ENCODE measurements at places on chromosomes 4 and X.
A peak's percentile ranks its signal among the peaks of the same experiment; 100 is the strongest.

GRCh38 chr4:100100985-100101384 lies 89.3 kb downstream of the DDIT4L start:
- DNase-seq, result no peak

- peak; percentile 92 for DNase-seq
Measured at GRCh38 chr4:143381189-143382118, 44.8 kb downstream of the GAB1 start.

DNA sequence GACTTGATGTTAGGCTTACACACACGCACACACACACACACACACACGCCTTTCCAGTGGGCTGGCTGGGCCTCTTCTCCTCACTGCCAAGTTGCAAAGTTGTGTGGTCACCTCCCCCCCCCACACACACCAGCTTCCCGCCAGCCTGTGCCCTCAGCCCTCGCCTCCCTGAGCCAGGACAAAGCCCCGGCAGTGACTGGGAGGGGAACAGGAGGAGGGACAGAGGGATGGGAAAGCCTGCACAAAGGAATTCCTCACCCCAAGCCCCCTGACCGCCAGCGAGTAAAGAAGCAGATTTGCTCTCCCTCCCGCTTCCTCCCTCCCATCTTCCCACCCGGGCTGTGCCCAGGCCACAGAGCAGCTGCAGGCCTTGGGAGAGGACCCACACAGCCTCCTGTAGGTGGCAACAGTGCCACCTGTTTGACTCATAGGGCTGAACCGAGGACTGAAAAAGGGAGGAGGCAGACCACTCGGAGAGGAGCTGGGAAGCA lies at the start of gene GDPD2:
GDPD2 (plus strand) TSS at position 464 of the 491 bp plus-strand sequence. CDS start 1,671 bp downstream, outside the sequence.
- no peak for DNase-seq

DNA sequence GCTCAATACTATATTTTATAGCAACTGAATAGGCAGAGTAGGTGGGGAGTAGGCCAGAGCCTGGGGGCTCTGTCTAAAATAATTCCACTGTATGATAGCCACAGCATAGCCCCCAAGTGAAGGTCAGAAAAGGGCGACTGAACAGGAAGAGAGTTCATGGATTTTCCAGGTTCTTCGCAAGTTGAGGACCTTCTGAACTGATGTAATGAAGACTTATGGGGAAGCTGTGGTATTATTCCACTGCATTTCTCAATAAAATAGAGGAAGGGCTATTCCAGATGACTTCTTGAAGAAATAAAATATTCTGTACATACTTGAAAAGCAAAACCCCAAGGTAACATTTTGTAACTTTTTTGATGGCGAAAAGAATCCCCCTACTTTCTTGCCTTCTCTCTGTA lies 231.4 kb upstream of the GPC4 start:
- DNase-seq, result no peak

DNA sequence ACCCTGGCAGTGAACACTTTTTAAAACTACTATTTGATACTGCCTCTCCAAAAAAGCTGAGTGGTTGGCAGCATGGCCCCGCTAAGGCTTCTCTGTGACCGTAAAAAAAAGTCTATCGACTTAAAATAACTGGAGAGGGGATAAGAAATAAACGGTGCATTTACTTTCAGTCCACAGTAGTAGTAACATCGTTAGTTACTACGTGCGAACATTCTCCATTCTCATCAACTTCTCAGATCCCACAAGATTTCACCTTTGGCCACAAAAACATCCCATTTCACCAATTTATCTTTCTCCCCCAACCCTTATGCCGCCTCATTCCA lies 524 bp upstream of the EXOSC9 start:
- no peak for DNase-seq

DNA sequence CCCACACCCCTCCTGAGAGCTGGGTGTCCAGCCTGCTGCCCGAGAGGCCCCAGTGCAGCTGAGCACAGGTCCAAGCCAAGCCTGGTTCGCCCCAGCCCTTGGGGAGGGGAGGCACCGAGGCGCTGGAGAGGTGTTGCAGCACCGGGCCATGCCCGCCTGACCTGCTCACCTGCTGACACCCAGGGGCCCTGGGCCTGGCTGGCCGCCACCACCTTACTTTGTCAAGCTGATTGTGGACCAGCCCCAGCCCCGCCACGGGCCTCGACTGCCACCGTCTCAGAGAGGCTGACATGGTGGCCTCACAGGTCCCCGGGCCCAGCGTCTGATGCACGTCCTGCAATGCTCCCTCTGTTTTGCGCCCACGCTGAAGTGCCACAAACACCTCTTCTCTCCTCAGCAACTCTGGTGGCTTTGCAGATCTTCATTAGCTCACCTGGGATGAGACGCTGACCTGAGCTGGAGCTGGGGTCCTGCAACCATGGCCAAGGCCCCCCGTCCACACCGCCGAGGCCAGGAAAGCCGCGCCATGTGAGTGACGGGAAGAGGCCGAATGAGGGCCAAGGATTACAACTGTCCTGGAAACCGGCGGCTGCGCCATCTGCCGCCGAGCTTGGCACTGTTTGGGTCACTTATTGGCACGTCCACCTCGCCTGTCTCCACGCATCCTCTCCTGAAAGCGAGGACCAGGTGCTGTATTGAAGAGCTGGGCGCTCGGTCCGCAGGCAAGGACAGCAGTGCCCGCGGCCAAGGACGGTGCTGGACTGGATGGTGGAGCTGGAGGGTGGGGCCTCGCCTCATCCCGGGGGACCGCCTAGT lies 7.6 kb downstream of the CPLX1 start:
- DNase-seq, result no peak

DNA sequence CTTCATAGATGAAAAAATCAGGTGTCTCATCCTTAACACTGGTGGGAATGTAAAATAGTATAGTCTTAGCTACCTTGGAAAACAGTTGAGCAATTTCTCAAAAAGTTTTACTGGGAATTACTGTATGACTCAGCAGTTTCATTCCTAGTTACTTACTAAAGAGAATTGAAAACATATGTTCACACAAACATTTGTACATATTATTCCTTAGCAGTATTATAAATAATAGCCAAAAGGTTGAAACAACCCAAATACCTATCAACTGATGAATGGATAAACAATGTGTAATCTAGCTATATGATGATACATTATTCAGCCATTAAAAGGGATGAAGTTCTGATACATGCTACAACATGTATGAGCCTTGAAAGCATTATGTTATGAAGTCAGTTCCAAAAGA lies 41.7 kb downstream of the RBM46 start:
- DNase-seq, result peak; percentile 2

DNA sequence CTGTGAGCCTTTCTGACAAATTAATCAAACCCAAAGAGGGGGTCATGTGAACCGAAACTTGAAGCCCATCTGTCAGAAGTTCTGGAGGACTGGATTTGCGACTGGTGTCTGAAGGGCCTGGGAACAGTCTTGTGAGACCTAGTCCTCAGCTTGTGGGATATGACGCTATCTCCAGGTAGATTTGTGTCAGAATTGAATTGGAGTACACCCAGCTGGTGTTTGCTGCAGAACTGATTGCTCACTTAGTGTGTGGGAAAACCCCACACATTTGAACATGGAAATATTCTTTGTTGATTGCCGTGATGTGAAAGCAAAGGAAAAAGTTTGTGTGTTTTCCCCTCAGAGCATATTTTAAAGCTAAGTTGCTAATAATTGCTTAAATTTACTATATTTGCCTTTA lies 30.3 kb upstream of the TMSB15B start:
- no peak for DNase-seq

DNA sequence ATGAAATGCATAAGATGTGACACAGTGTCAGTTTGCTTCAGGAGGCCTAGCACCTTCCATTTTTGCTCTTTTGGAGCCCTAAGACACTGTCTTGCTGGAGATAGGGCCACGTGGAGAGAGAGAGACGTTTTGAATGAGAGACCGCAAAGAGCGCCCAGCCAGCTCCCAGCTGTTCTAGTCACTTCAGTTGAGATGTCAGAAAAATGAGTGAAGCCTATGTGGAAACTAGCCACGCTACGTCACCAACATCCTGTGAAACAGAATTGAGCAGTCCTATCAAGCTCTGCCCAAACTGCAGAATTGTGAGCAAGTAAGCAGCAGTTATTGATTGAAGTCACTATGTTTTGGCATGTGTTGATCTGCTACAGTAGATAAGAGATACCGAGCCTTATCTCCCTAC lies 13.1 kb downstream of the GPR82 start:
- DNase-seq, result no peak

DNA sequence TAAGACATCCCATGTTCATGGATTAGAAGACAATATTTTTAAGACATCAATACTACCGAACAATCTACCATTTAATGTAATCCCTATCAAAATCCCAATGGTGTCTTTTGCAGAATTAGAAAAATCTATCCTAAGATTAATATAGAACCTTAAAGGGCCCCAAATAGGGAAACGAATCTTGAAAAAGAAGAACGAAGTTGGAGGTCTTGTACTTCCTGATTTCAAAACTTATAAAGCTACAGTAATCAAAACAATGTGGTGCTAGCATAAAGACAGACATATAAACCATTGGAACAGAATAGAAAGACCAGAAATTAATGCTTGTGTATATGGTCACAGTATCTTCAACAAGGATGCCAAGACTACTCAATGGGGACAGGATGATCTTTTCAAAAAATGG lies 42.0 kb downstream of the CENPE start:
- peak; percentile 3 for DNase-seq

DNA sequence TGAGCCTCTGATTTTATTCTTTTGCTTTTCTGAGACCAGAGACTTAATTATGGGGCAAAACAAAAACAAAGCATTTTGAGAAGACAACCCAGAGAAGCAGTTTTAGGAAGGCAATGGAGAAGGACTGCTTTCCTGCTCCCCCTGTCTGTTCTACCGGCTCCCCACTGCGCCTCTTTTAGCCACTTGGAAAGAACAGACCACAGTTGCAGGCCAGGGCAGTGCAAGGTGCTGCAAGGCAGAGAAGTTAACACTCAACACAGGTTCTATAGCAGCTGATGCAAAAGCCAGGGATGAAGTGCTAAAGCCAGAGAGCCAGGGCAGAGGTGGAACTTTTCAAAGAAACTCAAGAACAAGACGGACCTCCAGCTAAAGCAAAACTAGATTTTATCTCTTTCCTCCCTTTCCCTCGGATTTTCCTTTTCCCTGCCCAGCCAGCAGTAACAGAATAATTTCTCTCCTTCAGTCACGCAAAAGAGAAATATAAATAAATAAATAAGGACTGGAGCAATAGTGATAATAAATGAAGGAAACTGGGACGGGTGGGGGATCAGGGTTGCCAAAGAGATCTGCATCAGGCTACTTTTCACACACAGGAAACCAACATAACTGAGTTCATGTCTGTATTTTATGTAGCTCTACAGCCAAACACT lies 10.4 kb downstream of the SH3RF1 start:
- DNase-seq, result no peak

GRCh38 chr4:127604949-127605709 lies 27.6 kb upstream of the INTU start:
- DNase-seq, result no peak

GRCh38 chrX:15194146-15194545 lies 75.7 kb downstream of the ASB9 start:
- DNase-seq, result peak; percentile 18

GRCh38 chr4:154124539-154125255 lies 335.8 kb upstream of the SFRP2 start:
- no peak for DNase-seq

DNA sequence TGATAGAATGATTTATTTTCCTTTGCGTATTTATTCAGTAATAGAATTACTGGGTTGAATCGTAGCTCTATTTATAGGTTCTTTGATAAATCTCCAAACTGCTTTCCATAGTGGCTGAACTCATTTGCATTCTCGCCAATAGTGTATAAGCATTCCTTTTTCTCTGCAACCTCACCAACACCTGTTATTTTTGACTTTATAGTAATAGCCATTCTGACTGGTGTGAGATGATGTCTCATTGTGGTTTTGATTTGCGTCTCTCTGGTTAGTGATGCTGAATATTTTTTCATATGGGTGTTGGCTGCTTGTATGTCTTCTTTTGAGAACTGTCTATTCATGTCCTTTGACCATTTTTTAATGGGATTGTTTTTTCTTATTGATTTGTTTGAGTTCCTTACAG lies 160.7 kb downstream of the MID1IP1 start:
- DNase-seq, result no peak

GRCh38 chrX:42886519-42886918 lies 108.6 kb upstream of the PPP1R2C start:
- DNase-seq, result no peak

DNA sequence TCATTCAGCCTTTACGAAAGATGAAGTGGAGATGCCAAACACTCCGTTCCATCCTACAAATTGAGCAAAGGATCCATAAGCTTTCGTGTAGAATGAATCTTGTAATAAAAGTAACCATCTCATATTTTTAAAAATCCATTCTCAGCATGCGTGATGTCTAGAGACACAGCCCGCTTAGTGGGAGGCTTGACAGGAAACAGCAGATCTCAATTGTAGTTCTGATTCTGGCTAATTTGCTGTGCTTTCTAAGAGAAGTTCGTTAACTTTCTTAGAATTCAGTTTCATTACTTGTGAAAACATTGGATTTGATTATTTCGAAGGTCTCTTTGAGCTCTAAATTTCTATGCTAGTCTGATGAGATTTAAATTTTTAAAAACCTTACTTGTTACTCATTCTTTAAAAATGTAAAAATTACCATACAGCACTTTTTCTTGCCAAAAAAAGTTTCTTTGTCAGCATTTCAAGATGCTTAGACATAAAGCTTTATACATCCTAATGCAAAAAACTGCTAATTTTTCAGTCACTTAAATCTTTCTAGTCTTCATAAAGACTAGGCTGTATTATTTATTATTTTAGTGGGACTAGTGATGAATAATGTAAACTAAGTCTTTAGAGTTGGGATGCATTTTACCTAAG lies 66.9 kb upstream of the NEIL3 start:
- no peak for DNase-seq

- DNase-seq, result no peak
Measured at GRCh38 chr4:156763511-156763910, 208.1 kb downstream of the PDGFC start.

DNA sequence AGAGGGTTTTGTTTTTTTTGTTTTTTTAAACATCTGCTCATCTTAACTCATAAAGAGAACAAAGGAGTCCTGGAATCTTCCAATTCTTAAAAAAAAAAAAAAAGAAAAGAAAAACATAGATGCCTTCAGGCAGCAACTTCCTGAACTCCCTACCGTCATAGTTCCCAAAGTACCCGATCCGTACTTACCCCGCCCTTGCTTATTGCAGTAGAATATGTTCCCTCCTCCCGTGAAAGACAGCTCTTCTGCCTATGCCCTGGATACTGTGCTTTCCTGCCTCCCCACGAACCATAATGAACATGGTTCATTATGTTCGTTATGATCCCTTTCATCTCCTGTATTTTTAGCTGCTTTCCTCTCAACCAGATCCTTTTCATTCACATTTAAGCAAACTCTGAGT lies 40.3 kb downstream of the KLHL5 start:
- no peak for DNase-seq

- DNase-seq, result no peak
Measured at GRCh38 chr4:152307669-152308068, 228.2 kb downstream of the FBXW7 start.

GRCh38 chr4:141074098-141074878 lies 59.0 kb downstream of the RNF150 start:
- no peak for DNase-seq

- no peak for DNase-seq
Measured at GRCh38 chr4:22031423-22031822, 82.9 kb upstream of the KCNIP4 start.

GRCh38 chrX:30610026-30610425 lies 32.5 kb upstream of the TASL start:
- DNase-seq, result no peak

- DNase-seq, result no peak
Measured at GRCh38 chr4:100348473-100348872, 158.2 kb upstream of the DDIT4L start.

GRCh38 chr4:78592088-78592783 lies 40.7 kb downstream of the ANXA3 start:
- DNase-seq, result no peak
